ENCODE measurements at places on chromosomes 2 and 18.
A peak's percentile ranks its signal among the peaks of the same experiment; 100 is the strongest.

DNA sequence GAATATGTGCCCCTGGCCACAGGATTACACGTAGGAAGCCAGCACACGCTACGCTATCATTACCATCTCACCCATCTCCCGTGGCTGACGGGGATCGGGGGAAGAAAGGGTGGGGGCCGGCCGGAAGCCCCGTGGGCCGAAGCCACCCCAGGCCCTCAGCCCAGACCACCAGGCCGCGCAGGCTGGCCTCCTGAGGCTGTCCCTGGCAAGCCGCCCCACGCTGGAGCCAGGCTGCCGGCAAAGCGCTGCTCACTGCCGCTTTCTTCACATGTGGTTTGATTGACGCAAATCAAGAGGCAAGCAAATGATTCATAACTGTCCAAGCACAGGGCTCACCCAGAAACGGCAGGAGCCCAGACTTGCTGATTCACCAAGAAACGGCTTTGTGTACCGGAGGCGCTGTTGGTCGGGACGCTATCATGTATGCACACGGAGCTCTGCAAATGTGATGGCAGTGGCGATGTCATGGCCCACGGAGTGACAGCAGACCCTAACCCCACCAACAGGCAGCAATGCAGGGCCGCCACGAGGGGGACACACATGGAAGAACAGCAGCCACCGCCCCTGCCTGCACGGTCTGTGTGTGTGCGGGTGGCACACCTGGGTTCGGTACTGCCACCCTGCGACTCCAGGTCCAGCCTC is 125.7 kb downstream of the HDAC4 start:
- DNase-seq, result peak; percentile 92

DNA sequence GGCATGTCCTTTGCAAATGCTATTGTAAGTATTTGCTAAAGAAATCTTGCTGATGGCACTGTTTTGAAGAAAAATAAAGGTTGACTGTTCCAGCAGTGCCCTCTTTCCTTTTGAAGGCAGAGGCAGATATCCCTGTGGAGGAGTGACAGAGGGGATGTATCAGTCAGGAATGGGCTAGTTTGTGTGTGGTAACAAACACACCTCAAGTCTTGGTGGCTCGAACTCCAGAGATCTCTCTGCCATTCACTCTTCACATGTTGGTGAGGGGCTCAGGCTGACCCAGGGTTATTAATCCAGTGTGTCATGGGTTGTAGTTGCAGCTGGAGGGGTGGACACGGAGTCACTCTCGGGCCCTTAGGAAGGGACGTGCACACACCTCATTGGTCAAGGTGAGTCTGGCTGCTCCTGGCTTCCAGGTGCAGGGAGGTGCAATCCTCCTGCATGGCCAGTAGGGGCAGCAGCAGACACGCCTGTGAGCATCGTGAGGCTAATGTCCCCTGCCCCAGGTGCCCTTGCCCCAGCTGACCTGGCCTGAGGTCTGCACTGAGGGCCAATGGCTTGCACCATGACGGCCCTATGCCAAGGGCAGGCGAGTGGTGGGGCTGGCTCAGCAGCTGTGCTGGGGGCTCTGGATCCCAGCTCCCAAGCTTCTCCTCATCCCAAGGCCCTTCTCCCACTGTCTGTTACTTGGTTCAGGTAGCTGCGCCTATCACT is 146.5 kb downstream of the ASB1 start:
- DNase-seq, result no peak

DNA sequence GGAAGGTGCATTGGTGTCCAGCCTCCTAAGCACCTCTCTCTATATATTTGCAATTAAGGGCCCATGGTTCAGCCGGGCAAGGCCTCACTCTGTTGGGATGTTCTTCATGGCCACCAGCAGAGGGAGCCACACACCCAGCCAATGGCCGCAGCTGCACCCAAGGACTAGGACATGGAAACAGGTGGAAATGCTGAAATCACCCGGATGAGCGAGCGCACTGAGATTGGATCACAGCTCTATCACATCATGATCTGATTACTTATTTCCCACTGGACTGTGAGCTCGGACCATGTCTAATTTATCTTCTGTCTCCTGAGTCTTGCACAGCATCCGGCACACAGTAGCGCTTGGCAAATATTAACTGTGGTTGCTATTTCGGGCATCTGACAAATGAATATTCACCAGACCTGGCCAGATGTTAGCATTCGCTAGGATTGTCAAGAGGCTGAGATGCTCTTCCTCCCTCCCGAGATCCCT is 31.2 kb downstream of the KIF3C start:
- DNase-seq, result peak; percentile 43

GRCh38 chr18:67511840-67512239 is 4.7 kb downstream of the DSEL start:
- DNase-seq, result no peak

- no peak for DNase-seq
Measured at GRCh38 chr2:181025004-181025403, 44.6 kb downstream of the UBE2E3 start.

DNA sequence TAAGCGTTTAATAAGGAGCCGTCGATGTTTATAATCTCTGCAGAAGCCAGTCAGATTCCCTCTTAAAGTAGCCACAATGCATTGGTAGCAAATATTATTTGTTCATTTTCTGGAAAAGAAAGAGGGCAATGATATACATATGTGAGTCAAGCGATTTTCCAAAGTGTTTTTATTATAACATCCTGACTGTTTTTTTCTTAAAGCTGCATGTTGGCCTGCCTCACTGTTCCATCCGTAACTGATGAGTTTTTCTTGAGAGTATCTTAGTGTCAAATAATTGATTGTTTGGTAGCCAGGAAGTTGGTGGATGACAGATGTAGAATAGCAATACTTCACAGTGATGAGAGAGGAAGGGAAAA is 3.7 kb downstream of the TSHZ1 start:
- DNase-seq, result no peak

GRCh38 chr18:61957801-61958516 is 65.2 kb upstream of the RNF152 start:
- DNase-seq, result no peak

GRCh38 chr2:238569507-238570195 is 142.9 kb downstream of the ASB1 start:
- no peak for DNase-seq

DNA sequence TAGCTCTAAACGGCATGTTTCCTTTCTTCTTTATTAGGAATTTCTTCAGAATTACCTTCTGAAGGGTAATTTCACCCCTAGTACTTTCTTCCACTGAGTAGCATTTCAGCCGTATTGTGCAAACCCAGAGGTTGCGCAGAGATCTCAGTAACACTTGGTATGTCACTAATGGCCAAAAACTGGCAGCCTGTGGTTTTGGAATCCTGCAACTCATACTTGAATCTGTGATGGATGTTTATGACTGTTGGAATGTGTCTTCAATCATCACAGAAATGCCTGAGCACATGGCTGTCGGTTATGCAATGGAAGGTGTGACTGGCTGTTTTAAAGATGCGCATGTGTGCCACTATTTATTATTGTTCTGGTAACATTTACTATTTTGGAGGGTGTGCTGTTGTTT is 100.0 kb downstream of the COLEC12 start:
- no peak for DNase-seq

DNA sequence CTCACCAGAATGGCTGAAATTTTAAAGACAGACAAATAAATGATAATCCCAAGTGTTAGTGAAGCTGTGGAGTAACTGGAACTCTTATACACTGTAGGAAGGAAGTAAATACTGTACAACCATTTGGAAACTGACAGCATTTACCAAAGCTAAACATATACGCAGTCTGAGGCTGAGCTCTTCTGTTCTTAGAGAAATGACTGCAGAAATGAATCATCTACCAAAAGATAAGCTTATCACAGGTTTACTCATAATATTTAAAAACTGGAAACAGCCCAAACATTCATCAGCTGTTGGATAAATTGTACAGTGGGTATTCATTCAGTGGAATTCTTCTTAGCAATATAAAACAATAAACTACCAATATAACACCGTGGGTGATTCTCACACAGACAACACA is 218.2 kb upstream of the RAB12 start:
- DNase-seq, result peak; percentile 52

- peak; percentile 55 for DNase-seq
Measured at GRCh38 chr2:181037922-181038321, 57.5 kb downstream of the UBE2E3 start.

- DNase-seq, result no peak
Measured at GRCh38 chr2:45649462-45649857, 2.0 kb upstream of the PRKCE start.

GRCh38 chr2:98935777-98936352 is at the start of gene CRACDL:
Gene CRACDL, minus strand, starts transcription at chr2:98936225. Its CDS starts 89,425 bp downstream, at chr2:98846800.
- DNase-seq, result no peak

DNA sequence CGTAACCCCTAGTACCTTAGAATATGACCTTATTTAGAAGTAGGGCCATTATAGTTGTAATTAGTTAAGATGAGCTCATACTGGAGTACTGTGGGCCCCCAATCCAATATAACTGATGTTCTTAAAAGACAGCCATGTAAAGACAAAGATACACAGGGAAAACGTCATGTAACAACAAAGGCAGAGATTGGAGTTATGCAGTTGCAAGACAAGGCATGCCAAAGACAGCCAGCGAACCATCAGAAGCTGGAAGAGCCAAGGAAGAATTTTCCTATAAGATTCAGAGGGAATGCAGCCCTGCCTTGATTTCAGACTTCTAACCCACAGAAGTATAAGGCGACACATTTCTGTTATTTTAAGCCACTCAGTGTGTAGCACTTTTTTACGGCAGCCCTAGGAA is 55.9 kb upstream of the TLK1 start:
- no peak for DNase-seq

DNA sequence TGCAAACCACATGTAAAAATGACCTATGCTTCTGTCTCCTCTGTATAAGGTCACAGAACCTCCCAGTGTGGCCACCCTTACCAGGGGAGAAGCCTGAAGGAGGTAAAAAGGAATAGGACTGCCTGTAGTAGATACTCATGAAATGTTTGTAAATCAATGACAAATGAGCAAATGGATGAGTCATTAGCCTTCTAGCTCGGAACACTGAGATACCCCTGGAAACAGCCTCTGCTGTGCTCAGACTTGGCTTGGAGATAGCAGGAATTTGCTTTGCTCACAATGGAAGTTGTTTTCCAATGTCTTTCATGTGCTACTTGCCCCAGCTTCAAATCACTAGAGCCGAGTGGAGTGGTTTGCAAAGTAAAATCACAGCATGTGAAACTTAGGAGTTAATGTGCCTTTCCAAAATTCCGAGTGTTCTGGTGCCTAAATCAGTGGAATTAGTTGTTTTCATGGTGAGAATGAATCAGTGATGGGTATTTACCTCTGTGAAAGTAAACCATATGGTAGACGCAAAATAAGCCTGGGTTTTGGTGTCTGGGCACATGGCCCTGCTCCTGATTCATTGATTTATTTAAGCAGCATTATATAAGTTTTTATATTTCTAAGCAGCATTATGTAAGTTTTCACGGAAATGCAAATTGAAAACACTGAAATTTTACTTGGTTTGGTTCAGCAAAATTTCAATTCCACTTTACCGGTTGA is 154.0 kb upstream of the MAP3K20 start:
- peak; percentile 24 for DNase-seq

GRCh38 chr2:241992753-241993152 is 123.2 kb downstream of the RTP5 start:
- no peak for DNase-seq

GRCh38 chr2:19656011-19656410 is 245.8 kb downstream of the TTC32 start:
- DNase-seq, result no peak

- DNase-seq, result no peak
Measured at GRCh38 chr2:47844162-47844561, 61.2 kb downstream of the MSH6 start.

DNA sequence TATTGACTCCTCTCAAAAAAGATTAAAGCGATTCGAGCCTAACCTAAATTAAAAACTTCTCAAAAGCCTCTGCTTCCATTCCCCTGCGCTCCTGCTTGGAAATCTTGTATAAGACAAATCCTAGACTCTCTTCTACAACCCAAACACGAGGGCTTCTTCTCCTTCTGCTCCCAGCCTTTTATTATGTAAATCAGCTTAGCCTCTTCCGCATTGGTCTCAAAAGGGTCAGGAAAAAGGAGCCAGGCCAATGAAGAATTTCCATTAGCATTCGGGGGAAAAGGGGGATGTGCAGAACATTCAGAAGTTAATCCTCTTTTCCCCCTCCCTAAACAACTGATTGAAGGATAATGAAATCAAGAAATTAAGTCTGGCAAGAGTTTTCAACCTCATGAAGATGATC is 107.9 kb downstream of the FAM124B start:
- no peak for DNase-seq

GRCh38 chr2:216829533-216829932 is 30.3 kb downstream of the TNP1 start:
- peak; percentile 2 for DNase-seq

GRCh38 chr18:69787825-69788547 is 159.7 kb downstream of the CD226 start:
- no peak for DNase-seq

GRCh38 chr2:121686902-121687301 is 37.6 kb upstream of the CLASP1 start:
- no peak for DNase-seq

DNA sequence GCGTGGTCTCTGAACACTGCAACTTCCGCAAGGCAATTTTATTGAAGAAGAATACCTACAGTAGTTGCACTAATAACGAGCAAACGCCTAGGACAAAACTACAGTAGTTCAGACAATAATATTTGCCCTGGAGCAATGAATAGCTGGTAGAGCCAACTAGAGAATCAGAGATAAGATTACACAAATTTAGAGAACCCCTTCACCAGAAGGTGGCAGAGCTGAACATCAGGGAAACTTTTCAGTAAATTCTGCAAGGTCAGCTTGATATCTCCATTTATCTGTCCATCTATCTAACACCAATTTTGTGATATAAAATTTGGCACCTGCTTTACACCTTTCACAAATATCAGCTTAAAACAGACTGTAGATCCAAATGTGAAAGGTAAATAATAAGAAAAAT is 43.8 kb downstream of the CDH19 start:
- DNase-seq, result no peak

GRCh38 chr2:73999881-74000597 is 15.3 kb downstream of the TET3 start:
- peak; percentile 13 for DNase-seq

DNA sequence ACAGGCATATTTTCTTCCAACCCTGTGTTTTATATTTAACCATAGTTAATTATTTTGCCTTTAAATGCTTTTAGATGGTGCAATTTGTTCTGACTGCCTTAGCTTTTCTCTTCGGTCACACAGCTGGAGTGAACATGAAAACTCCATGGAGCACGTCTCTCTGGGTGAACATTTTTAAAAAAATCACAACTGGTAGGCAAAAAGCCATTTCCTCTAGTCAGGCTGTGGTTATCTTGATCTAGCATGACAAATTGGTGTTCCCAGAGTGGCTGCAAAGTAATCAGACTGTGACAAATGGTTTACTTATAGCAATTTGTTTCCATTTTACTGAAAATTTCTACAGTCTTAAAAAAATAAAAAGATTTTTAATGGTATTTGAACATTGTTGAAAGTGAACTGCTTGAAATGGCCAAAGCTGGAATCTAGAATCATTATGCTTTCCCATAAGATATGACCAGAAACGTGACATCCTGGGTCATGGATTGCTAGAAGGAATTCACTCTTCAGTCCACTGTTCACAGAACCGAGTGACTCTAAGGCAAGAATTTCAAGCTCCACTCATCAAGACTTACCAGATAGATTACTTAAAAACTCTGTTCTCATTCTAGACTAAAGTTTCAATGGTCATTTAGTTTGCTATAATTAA is 703.6 kb downstream of the CPS1 start:
- no peak for DNase-seq

All from non-pigmented ciliary epithelial cell (primary cell).